CD8-positive, alpha-beta T cell (primary cell): ENCODE measurements at places on chromosomes 13 and 19. TPM values are rescaled to one million over a fixed set of nuclear protein-coding genes. Genes with fewer than 3 reads are reported as not detected.

ITGBL1 gene
- not detected for total RNA-seq

SOHLH2 gene
- total RNA-seq: not detected

PTGER1 gene
- 0.22 TPM for total RNA-seq

CRB3 gene
- total RNA-seq: 7.8 TPM

HCN2 gene
- 0.67 TPM for total RNA-seq

DHDH gene
- 1.0 TPM for total RNA-seq

DNA sequence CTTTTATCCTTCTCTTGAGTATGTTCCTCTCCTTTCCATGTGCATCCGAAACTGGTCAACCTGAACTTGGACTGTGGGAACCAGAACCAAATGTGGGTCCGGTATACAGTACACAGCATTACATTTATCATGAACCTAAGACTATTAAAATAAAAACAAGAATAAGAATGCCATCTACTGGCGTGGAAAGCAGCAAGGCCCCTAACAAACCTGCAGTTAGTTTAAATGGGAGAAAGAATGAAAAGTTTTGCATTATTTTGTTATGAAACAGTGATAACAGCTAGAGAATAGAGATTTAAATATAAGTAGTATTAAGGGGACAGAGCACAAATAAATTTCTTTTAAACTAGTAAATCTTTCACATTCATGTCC, 159.5 kb downstream of the RBM26 start:
- DNase-seq: no peak

DNA sequence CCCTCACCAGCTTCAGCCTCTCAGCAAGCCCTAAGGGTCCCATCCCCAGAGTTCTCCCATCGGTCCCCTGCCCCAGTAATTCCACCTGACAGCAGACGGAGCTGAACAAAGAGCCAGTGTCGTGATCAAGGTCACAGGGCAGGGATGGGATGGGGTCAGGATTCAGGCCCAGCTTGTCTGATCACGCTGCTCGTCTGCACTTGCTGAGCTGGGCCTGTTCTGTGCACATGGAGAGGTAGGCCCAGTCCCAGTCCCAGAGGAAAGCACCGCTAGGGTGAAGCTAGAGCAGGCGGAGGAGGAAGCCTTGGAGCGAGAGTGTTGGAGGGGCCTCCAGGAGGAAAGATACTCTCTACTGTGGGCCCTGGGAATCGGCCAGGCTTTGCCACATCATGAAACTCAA, 7.1 kb upstream of the RBM42 start:
- DNase-seq: no peak

GRCh38 chr13:90305796-90306195, 1041.7 kb upstream of the MIR17HG start:
- DNase-seq: no peak

- DNase-seq: no peak
These were observed 142.1 kb upstream of the VSTM2B start for GRCh38 chr19:29383696-29384095.

DNA sequence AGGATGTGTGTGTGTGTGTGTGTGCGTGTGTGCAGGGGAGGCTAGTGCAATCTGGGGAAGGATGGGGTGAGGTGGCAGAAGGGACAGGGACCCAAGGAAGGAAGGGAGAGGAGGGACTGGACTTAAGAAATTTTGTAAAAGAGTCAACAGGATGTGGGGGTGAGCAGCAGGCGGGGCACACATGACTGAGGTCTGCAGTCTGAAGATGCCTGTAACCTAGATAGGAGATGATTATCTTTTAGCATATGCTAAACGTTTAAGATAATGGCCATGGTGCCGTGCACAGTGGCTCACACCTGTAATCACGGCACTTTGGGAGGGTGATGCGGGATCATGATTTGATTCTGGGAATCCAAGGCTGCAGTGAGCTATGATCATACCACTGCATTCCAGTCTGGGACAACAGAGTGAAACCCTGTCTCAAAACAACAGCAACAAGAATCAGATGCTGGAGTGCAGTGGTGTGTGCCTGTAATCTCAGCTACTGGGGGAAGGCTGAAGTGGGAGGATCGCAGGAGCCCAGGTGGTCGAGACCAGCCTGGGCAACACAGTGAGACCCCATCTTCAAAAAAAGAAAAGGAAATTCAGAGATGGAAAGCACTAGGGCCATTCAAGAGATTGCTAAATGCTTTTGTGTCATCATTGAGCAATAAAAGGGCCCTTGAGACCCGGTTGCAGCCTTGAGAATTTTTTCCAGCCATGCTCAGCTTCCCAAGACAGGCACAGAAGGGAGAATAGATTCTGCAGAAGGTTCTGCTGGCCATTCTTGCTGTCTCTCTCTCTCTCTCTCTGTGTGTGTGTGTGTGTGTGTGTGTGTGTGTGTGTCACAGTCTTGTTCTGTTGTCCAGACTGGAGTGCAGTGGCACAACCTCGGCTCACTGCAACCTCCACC, 3.8 kb upstream of the ZNF414 start:
- peak; percentile 72 for DNase-seq

DNA sequence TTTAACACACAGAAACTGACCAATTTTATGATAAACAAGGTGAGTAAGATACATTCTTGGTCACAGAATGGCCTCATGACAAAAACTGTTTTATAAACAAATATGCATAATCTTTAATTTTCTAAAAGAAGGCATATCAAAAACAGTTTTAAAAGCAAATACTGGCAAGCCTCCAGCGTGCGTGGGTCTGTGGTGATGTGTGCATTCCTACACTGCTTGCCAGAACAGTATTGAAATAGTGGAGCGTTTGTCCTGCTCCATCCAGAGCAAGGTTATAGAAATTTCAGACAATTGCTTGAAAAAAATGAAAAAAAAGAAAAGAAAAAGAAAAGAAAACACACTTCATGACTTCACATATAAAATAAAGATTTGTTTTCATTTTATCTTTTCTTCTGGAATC, 140.9 kb downstream of the MZT1 start:
- no peak for DNase-seq

DNA sequence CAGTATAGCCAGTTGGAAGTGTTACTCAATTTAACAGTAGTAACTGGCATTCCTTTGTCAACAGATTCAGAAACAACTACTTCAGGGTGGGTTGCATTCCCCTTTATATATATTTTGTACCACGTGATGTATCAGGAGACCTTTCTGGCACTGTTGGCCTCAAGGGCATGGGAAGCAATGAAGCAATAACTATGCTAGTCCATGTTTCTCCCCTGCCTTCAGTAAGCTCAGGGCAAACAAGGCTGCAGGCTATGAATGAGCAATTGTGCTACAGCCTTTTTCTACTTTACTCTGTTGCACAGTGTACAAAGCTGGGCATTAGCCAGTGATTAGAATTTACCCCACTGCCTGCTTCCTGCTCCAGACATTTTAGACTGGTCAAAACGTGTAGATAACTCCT, 348.8 kb downstream of the GPC5 start:
- no peak for DNase-seq

GRCh38 chr13:76783798-76784197, 102.4 kb downstream of the KCTD12 start:
- no peak for DNase-seq

- DNase-seq: no peak
These were observed 33.5 kb downstream of the CNMD start for GRCh38 chr13:52706081-52706480.

GRCh38 chr19:5091018-5091683, 122.2 kb downstream of the KDM4B start:
- DNase-seq: no peak

- DNase-seq: no peak
These were observed 198.3 kb downstream of the NBEA start for GRCh38 chr13:35140321-35140720.
